SW480 (cell line): ENCODE measurements at places on chromosomes 6 and 20.
A peak's percentile ranks its signal among the peaks of the same experiment; 100 is the strongest.

- no peak for DNase-seq
Measured at GRCh38 chr20:10846766-10847165, 173.0 kb upstream of the JAG1 start.

GRCh38 chr20:57742507-57743181, 32.8 kb upstream of the PMEPA1 start:
- DNase-seq, result no peak

GRCh38 chr6:45591890-45592289, 214.2 kb upstream of the SUPT3H start:
- no peak for DNase-seq

GRCh38 chr6:45104429-45104828, 223.7 kb upstream of the RUNX2 start:
- DNase-seq, result no peak

GRCh38 chr20:6703047-6703446, 64.4 kb upstream of the BMP2 start:
- no peak for DNase-seq

DNA sequence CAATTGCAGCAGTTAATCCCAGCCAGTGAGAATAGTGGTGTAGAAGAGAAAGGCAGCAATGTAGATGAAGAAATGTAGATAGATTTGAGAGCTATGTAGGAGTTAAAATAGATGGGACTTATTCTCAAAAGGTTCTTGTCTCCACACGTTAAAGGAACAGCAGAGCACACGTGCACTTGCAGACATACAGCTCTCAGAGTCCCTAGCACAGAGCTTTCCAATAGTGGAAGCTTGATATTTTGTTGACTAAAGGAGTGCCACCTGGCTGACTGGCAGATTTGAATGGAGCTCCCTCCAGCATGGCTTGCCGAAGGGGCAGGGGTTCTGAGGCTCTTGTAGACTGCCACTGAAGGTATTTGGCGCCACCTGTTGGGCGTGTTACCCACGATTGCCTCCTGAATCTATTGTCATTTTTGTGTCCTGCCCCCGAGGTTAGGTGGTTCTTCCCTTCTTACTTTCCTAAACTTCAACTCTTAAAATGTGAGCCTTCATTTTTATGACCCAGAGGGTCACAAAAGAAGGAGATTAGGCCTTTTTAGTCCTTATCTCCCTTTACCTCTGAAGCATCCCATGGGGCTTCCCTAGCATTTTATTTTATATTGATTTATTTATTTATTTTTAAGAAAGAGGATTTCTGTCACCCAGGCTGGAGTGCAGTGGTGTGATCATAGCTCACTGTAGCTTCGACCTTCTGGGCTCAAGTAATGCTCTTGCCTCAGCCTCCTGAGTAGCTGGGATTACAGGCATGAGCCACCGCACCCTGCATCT, 16.4 kb downstream of the BRD2 start:
- peak; percentile 87 for DNase-seq

DNA sequence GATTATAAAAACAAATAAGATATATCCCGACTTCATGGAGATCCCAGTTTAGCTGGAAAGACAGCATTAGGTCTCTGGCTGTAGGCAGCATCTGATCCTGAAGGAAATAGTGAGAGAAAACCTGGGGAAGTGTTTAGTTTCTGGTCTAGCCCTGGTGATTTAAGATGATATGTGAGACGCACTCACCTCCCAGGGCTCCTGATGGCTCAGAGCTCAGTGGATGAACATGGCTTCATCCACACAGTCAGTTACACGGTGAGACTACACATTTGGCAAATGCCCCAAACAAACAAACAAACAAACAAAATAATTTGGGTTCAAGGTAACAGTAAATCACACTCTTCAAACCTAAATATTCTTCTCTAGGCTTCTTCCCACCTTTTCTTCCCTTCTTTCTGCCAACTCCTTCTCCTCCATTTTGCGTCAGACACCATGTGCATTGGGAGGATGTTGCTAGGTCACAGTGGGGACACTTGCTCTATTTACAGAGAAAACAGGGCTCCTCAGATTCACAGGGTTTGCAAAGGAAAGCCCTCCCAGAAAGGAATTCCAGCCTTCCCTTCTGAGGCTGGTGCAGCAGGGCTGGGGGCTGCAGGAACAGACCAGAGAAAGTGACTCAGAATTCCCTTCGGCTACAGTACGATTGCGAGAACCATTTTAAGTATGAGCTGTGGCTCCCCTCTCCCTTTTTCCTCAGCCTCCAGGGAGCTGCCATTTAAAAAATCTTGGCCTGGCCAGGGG, 59.6 kb upstream of the SALL4 start:
- DNase-seq, result no peak

DNA sequence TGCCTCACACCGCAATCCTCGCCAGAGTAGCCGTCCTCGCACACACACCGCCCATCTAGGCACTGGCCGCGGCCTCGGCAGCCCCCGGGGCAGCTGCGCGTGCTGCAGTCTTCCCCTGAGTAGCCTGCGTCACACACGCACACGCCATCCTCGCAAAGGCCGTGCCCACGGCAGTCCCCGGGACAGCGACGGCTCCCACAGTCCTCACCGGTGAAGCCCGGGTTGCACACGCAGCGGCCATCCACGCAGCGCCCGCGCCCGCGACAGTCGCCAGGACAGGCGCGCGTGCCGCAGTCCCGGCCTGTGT, 13.1 kb downstream of the TNXB start:
- no peak for DNase-seq

DNA sequence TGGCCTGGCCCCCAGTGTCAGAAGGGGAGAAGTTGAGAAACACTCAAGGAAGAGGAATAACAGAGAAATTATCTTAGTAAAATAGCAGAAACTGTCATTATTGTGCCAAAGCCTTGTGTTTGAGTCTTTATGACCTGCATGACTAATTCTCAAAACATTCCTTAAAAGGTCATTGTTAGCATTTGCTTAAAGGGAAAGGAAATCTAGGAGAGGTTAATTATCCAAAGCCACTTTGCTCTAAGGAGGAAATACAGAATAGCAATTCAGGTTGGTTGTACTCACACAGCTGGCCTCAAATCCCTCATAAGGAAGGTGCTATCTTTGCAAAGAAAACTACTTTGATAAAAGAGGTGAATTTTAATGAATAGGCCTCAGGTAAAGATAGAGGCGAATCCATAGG, 516.7 kb downstream of the CBLN4 start:
- no peak for DNase-seq

GRCh38 chr6:20379231-20379630, 22.4 kb upstream of the E2F3 start:
- DNase-seq, result no peak

- DNase-seq, result no peak
Measured at GRCh38 chr6:8110117-8110721, 7.9 kb upstream of the EEF1E1 start.

- no peak for DNase-seq
Measured at GRCh38 chr6:138145402-138145801, 16.3 kb upstream of the ARFGEF3 start.

DNA sequence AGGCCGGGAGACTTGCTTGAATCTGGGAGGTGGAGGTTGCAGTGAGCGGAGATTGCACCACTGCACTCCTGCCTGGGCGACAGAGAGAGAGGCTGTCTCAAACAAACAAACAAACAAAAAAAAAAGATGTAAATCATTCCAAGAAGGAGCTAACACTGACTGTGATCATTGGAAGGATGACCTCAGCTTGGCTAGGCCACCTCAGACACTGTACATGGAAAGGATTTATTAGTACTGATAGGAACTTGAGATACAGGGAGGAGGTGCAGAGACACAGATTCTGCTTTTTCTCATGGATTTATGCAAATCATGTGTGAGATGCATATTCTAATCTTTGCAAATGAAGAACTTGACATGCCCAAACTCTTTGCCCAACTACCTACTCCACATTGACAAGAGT, 293.6 kb downstream of the HIVEP2 start:
- DNase-seq, result no peak

DNA sequence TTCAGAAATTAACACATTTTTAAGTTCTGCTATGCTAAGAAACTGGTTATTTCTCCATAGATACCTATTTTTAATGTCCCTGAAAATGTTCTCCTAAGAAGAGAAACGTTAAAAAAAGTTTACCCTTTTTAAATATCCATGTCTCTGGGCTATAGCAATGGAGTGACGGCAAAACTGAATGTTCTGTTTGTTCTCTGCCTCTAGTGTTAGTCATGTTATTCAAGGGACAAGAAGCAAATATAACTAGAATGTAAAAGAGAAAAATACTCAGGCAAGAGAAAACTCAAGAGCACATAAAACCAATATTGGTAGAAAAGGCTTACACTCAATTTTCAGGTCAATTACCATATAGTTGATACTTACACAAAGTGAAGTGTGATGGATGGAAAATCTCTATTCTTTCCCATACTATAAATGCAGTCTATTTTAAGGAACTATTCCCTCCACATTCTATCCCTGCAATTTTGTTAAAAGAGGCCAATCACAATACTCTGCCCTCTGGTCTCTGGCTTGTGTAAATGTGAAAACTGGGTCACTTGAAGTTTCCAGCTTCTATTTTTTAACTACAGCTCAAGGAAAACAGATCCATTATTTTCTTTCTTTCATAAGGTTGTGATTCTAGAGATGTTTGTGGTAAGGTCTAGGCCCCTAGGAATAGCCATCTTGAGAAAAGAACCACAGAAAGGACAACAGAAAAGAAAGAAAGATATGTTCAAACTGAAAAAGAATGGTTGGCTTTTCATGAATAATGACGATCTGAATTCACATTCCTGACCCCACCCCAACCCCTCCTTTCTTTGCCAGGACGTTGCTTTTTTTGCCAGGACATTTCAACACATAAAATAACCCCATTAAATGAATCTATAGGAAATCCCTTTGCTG, 200.3 kb upstream of the FAM83B start:
- no peak for DNase-seq

DNA sequence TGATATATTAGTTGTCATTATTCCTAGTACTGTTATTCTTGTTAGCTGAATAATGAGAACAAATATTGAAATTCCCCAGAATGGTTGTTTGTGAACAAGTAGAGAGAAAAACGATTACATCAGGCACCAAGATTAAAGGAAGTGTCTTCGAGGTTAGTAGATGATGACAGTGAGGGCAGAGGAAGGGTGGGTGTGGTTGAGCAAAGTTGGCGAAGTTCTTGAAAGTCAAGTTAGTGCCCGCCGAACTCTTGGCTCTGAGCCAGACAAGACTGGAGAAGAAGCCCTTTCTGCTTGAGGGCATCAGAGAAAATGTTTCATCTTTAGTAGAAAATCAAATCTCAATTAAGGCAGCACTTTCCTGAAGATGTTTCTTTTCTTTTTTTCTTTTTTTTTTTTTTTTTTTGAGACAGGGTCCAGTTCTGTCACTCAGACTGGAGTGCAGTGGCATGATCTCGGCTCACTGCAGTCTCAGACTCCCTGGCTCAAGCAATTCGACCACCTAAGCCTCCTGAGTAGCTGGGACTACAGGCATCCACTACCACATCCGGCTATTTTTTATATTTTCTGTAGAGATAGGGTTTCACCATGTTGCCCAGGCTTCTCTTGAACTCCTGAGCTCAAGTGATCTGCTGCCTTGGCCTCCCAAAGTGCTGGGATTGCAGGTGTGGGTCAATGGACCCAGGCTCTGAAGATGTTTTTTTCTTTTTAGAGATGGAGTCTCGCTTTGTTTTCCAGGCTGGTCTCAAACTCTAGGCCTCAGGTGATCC, 77.1 kb downstream of the SGK1 start:
- no peak for DNase-seq

- no peak for DNase-seq
Measured at GRCh38 chr20:57660181-57660921, 40.1 kb upstream of the ZBP1 start.
